ENCODE measurements at places on chromosomes 3 and 15.

DNA sequence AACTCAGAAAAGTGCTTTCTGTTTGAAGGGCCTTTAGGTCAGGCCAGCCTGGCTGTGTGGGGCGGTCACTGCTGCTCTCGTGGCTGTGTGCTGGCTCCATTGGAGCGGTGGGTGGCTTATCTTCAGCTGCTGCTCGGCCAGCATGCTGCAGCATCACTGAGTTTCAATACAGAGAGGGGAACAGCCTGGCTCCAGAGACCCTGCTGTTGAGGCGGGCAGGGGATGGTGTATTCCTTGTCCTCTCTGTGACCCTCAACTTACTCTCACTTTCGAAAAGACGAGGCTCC is 248.5 kb upstream of the ONECUT1 start:
- no peak for DNase-seq

GRCh38 chr15:70442616-70443321 is 320.6 kb downstream of the UACA start:
- no peak for DNase-seq

- no peak for DNase-seq
Observed at GRCh38 chr3:4979428-4980228, at the start of gene BHLHE40. TSS of gene BHLHE40 (plus strand) at chr3:4979437. CDS start at chr3:4979719, 282 bp downstream.

DNA sequence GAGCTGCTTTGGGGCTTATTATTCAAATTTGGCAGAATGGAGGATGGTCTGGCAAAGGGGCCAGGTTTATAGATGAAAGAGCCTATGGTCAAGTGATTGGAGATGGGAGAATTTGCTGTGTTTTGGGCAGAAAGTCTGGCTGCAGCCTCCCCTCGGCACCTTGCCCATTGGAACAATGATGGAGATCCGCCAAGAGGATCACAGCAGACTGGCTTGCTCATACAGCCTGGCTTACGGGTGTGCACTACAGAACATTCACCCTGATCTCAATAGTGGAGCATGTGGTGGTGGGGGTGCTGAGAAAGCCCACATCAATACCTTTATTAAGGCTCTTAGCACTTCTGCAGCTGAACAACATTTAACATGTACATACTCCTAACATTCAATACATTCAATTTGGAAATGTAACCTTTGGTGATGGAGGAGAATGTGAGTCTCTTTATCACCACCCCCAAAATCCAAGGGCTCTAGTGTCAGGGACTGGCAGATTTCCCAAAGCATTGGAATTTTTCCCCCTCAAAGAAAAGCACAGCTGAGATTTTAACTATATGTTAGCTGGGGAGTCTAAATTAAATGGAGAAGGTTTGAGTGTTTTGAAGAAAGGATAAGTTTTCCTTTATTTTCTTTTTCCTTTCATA is 118.4 kb upstream of the TMC3 start:
- no peak for DNase-seq

DNA sequence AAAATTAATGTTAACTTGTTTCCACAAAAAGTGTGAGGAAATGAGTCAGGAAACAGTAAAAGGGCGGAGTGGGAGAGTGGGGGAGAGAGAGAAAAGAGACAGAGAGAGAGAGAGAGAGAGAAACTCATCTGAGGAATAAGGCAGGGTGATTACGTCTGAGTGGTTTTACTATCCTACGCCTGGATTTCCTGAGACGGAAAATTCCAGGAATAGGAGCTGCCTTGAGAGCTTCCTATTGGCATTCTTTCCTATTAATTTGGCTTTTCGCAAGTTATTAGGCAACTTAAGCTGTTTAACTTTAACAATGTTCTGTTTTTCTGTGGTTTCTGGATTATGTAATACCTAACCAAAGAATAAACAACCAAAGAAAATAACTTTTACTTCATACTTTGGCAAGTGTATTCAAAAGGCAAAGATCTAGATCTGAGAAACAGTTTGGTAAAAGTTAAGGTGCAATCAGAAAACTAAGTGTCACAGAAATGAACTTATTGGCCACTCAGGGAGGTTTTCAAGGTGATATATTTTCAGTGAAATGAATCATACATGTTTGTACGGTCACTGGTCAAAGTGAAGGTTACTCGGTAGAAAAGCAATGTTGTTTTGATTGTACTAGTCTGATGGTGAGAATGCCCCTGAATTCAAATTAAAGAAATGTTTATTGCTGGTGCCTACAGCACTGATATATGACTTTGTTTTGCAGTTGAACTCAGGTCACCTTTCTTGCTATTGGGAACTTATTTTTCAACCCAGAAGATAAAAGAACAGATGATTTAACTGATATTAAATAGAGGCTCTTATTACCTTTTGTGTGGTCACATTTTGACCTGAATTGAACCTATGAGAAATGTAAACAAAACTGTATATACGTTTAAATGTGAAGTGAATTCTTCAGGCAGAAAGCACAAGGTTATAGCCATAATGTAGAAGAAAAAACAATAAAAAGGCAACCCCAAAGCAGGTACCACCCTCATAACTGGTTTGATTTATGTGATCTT is 39.9 kb upstream of the TNFSF10 start:
- DNase-seq: no peak

DNA sequence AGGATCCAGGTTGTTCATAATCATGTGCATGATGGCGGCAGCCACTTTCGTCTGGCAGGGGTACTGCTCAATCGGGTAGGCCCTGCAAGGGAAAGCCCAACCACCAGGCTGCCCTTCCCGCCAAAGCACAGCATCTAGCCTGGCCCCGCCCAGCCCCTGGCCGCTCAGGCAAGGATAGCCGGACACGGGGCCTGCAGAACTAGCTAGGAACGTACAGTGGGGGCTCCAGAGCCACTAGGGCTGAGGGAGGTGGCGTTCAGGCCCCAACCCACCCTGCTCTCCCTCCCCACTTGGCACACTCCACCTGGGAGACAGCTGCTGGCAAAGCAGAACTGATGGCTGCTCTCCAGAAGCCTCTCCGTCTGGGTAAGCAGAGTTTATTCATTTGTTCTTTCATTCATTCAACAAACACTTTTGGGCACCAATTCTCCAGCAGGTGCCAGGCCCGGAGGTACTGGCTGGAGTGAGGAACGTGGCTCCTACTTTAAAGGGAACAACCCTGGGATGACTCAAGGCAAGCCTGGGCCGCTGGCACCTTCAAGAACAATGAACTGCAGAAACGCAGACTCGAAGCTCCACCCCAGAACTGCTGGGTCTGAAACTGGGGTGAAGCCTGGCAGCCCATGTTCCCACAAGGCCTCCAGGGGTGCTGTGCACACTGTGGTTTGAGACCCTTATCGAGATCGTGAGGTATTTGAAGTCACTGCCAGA is 7.8 kb downstream of the UROC1 start:
- DNase-seq: no peak

DNA sequence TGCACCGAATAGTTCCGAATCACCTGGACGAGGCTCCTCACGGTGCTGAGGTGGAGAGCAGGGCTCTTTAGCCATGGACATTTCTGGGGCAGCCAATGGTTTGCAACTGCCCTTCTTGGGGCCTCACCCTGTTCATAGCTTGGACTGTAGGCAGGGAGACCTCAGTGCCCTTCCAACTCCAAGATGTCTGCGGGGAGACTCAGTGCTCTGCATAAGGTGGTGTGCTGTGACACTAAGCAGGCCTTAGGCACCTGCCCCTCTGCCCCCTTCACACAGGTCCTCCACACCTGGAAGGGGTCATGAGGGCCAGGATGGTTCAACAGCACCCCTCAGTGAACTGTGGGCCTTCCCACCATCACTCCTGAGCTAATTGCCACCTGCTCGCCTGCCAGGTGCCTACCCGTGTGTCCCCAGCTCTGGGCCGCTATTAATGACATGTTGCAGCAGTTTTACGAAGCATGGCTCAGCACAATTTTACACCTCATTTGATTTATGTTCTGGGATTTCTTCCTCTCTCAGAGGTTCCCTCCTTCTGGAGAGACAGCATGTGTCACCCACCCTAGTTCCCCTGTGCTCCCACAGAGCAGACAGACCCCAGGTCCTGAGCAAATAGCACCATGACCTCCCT is 101.2 kb upstream of the SMAD3 start:
- DNase-seq: no peak

DNA sequence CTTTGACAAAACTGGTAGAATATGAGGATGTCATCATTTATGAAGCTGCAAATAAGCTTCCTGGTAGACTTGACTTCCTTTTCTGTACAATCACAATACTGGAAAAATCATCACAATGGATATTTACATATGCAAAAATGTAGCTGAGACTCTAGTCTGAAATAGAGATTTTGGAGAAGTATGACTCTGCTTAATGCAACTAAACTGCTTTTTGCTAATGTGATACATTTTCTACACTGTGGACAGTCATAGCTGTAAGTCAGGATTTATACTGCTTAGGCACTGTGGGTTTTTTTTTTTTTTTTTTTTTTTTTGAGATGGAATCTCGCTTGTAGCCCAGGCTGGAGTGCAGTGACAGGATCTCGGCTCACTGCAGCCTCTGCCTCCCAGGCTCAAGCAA is 34.5 kb upstream of the ST3GAL6 start:
- no peak for DNase-seq

- no peak for DNase-seq
Observed at GRCh38 chr3:100546020-100546744, 53.8 kb downstream of the TMEM45A start.

GRCh38 chr3:27504749-27505148 is 20.6 kb upstream of the SLC4A7 start:
- DNase-seq: no peak

GRCh38 chr15:76993114-76993725 is 1.7 kb upstream of the PSTPIP1 start:
- no peak for DNase-seq

GRCh38 chr3:64129581-64129980 is 95.7 kb downstream of the PRICKLE2 start:
- no peak for DNase-seq
